HuH-7 (cell line): ENCODE measurements at places on chromosomes 4 and X.
A peak's percentile ranks its signal among the peaks of the same experiment; 100 is the strongest.

DNA sequence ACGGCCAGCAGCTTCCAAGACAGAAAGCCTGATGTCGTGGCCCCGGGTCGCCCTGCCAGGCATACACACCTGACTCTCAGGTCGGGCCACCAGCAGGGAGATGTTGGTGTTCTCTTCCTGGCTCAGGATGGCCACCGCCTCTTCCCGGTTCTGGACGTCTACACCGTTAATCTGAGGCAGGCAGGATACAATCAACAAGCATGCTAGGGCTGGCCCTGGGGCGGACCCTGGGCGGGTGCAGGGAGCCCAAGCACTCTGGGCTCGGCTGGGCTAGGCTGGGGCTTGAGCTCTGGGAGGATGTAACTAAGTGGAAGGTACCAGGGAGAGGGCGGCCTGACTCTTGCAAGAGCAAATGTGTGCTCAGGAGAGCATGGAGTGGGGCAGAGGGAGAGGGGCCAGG is 11.0 kb downstream of the SSR4 start:
- no peak for DNase-seq

DNA sequence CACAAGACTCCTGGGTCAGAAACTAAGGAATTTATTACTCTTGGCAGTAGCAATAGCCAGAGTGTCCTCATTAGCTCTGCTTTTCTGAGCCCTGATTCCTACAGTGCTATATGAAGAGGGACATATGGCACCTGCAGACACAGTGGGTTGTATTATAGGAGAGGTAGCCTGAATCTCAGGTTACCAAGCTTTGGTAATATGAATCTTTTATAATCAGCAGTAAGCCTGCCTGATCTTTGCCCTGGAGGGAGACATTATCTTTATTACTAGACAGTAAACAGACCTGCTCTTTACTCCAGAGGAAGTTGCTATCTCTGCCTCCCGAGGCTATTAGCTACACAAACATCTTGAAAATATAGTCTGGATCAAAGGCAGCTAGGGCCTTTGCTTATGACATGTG is 62.5 kb upstream of the HOPX start:
- DNase-seq = peak; percentile 60

DNA sequence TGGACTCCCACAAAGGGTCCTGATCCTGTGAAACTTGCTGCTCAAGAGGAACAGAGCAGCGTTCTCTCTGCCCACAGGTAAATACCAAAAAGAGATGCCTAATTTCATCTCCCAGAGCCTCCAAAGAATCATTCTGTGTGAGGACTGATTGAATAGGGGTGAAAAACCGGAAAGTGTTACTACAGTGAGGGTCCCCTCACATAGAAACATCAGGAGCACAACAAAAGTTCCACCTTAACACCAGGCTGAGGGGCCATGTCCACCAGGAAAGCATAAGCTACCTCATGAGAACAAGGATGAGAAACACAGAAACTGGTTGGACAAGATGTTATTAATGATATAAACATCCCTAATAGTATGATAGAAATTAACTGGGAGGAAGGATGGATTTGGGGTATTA is 140.9 kb downstream of the NWD2 start:
- DNase-seq = no peak

DNA sequence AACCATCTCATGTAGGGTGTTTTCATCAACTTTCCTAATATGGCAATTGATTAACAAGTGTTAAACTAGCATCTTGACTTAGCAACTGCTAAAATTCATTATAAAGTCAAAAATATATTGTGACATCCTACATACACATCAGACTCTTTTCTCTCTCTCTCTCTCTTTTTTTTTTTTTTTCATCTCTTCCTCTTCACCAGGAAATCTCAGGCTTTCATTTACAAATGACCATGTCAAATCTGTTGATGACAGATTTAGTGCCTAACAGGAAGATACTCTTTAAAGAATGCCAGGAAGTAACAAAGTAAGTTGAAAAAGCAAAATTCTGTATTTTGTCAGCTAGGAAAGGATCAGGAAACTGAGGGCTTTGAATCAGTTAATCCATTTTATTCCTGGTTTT is 365.5 kb downstream of the PCDH7 start:
- no peak for DNase-seq

- peak; percentile 13 for DNase-seq
Measured at GRCh38 chr4:74874753-74875367, 58.1 kb upstream of the PARM1 start.

DNA sequence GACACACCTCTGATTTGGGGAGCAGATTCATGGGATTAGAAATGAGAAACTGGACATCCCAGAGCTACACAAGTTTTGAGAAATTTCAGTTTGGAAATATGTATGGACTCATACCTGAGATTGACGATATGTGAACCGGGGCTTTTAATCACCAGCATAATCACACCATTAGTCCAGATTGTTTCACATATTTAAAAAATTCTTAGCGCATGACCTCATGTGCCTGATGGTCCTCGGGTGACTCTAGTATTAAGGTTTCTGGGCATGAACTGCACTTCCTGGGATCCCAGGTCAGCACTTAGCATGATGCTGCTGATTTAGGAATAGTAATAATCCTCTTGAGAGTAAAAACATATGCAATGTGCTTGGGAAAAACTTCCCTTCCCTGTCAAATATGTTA is 91.9 kb upstream of the BCOR start:
- no peak for DNase-seq

- no peak for DNase-seq
Measured at GRCh38 chrX:17987783-17988182, 126.7 kb upstream of the RAI2 start.

DNA sequence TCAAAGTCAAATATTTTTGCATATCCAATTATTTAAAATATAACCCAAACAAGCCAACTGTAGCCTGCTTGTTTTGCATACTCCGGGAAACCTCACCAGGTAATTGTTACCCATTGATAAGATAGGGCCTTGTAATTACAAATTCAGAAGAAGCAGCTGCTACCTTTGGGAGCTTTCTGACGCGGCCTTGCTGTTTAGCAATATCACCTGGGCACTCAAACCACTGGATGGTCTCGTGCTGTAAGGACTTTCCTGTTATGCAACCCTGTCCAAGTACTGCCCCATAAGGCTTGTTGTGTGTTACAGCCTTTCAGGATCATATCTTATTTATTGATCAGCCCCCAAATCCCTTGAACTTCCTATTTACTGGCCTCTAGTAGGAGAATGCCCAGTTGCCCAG is 52.1 kb downstream of the HS3ST1 start:
- no peak for DNase-seq

DNA sequence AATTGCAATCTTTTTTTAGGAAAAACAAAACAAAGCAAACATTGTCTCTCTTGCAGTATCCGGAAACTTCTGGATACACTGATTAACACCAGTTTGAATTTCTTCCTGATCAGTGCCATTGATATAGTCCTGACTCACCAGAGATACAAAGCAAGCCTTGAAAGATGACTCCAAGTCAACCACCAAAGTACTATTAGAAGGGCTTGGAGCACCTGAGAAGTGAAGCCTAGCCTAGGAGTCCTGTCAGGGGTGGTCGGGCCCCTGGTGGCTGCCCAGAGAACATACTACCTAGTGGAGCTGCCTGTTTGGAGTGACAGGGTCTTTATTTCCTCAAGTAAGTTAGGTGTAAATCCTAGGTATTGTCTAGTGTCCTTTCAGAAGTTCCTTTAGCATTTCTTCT is 593.2 kb downstream of the ZNF674 start:
- peak; percentile 15 for DNase-seq
